ENCODE measurements at places on chromosomes 12 and 14. TPM values are rescaled to one million over a fixed set of nuclear protein-coding genes. Genes with fewer than 3 reads are reported as not detected.

DNA sequence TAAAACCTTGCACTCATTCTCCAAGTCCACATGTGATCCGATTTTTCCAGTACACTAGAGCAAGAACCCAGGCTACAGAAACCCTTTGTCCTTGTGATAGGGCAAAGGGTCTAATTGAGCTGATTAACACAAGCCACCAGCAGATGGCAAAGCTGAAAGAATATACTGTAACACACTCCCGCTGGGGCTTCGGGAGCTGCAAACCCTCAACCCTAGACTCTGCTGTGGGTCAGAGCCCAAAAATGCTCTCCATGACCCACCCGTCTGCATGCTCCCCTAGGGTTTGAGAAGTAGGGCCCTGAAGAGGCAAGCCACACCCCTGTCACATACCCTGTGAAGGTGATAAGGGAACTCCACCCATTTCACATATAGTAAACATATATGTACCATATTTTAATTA lies 33.6 kb upstream of the PCNX1 start:
- DNase-seq = no peak

DNA sequence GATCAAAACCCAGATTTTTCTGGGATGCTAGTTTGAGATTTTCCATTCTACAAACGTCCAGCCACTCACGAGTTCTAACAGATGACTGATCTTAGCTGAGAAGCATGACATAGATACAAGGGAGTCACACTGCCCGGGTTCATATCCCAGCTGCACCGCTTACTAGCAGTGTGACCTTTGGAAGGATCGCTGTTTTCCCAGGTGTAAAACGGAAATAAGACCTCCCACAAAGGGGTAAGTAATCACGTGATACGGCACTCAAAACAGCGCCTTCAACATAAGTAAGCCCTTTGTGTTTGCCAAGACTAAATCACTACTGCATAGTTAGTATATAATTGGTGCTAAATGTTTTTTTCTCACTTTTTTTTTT lies 624 bp upstream of the PWP1 start:
- no peak for DNase-seq

- DNase-seq = peak; percentile 34
Measured at GRCh38 chr12:116043659-116044535, 233.6 kb downstream of the MED13L start.

GRCh38 chr12:71152851-71153250 lies 4.9 kb downstream of the TSPAN8 start:
- no peak for DNase-seq

DNA sequence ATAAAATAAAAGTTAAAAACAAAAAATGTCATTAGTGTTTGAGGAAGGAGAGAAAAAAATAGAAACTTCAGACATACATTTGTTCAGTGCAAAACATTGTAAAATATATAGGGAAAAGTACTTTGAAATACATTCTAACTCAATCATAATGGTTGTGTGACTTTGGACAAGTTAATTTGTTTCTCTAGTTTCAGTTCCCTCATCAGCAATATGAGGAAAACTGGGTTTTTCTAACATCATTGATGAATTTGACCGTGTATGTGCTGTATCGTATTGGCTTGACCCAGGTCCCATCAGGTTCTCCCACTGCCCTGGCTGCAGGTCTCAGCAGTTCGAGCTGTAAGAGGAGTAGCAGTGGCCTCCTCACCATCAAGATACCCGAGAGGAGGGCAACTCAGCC lies 173.9 kb upstream of the ATF7IP start:
- DNase-seq = no peak

Gene ZFHX2
- 0.59 TPM for total RNA-seq

GRCh38 chr12:121520119-121520518 lies 60.7 kb downstream of the KDM2B start:
- DNase-seq = no peak

DNA sequence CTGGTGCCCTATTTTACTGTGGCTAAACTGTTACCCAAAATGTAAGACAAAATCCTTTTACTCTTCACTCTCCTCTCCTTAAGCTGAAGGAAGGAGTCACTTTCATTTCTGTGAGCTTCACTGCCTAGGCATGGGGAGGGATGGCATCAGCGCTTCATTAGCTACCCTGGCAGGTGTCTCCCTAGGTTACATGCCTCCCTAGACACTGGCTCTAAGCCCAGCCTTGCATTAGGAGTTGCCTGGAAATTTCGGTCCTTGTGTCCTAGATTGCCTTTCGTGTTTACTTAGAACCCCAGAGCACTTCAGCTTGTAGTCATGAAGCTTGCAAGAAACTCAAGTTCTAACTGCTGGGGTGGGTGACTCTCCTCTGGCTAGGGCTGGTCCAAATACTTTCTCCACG lies 520.5 kb upstream of the STXBP6 start:
- DNase-seq = no peak

Gene NEUROD4
- total RNA-seq = not detected

Gene IGF1
- 0.88 TPM for total RNA-seq

DNA sequence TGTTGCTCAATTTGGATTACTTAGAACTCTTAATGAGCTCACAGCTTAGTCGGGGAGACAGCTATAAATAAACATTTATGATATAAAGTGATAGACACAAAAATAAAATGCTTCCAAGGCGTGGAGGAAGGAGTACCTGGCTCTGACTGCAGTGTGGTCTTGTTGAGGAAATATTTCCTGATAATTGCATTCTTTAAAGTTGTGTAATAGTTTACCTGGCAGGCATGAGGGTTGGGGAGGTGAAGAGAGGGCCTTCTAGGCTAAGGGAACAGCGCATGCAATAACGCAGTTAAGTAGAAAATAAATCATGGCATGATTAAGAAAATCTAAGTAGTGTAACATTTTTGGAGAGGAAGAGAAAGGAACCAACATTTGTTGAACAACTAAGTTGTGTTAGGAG lies 260.5 kb upstream of the ATP2B1 start:
- DNase-seq = no peak

DNA sequence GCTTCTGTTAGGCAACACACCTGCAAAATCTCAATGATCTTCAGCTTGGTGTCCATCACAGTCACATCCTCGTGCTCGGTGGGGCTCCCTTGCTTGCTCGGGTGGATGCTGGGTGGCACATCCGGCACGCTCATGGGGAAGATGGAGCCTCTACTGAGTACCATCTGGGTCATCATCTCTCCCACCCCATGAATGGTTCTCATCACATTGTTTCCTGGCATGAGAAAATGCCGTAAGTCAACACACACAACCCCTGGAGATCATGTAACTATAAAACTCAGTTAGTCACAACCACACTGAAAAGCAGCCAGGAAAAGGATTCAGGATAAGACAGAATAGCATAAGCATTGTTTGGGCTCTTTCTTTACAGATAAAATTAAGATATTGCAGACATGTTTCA lies 201.1 kb downstream of the ITPR2 start:
- DNase-seq = peak; percentile 79

GRCh38 chr12:131397493-131398181 lies 313.3 kb upstream of the SFSWAP start:
- peak; percentile 6 for DNase-seq

Measured in osteoblast (primary cell).